ENCODE measurements at places on chromosomes 3 and 15. TPM values are rescaled to one million over a fixed set of nuclear protein-coding genes. Genes with fewer than 3 reads are reported as not detected.
A peak's percentile ranks its signal among the peaks of the same experiment; 100 is the strongest.

DNA sequence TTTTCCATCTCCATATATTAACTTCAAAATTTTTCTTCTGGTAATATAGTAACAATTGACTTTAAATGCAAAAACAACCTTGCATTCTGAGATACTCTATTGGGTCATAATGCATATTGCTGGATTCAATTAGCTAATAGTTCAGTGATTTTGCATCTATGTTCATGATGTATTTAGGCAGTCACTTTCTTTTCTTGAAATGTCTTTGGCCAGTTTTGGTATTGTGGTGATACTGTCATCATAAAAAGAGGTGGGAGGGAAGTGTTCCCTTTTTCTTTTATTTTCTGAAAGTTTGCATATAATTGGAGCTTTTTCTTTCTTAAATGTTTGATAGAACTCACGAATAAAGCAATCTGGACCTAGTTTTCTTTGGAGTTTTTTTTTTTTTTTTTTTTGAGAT, 67.4 kb upstream of the ZNF148 start:
- H3K4me3 ChIP-seq, result no peak overlapping the region
- no peak for DNase-seq
- H3K36me3 ChIP-seq, result peaks cover 12% of the 10 kb centered on the region
- peaks cover 11% of the 10 kb centered on the region for H3K4me1 ChIP-seq
- H3K27me3 ChIP-seq, result no peaks in the 10 kb centered on the region

- peaks cover 24% of the 10 kb centered on the region for H3K36me3 ChIP-seq
- H3K4me1 ChIP-seq, result no peaks in the 10 kb centered on the region
- H3K27ac ChIP-seq, result no peak overlapping the region
Measured at GRCh38 chr15:101056366-101057334, 137.5 kb downstream of the LRRK1 start.

The OIP5 gene
- 1.8 TPM for total RNA-seq

DNA sequence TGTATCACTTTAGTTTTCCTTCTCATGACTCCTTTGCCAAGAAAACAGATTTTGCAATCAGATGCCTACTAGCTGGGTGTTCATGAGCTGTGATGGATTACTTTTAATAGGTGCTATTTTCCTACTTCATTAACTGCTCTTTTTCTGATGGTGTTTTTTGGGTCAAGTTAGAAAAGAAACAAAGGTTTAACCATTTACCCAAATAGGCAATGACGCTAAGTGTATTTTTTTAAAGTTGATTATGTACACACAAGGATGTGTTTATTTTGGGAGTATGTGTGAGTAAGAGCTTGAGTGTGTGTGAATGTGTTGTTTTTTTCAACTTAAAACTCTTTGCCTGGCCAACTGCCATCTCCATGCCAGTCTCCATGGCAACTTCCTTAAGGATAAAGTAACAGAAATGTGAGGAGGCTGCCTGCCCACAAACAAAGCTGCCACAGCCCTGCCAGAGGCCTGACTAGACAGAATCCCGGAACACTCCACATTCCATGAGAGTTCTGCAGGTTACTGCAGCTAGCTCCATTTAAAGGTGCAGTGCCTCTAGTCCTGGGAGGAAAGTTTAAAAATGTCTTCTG, 215.6 kb upstream of the RBMS3 start:
- peak; percentile 91 for DNase-seq
- no peak overlapping the region for H3K4me3 ChIP-seq
- peak overlapping the region; percentile 83 for H3K27ac ChIP-seq
- peaks cover 27% of the 10 kb centered on the region for H3K4me1 ChIP-seq
- no peaks in the 10 kb centered on the region for H3K27me3 ChIP-seq

- peaks cover 12% of the 10 kb centered on the region for H3K27me3 ChIP-seq
- no peaks in the 10 kb centered on the region for H3K36me3 ChIP-seq
- H3K4me1 ChIP-seq, result peaks cover 16% of the 10 kb centered on the region
- no peak for DNase-seq
Measured at GRCh38 chr3:122892118-122892960, 97.5 kb downstream of the SLC49A4 start.

- H3K27ac ChIP-seq, result no peak overlapping the region
- H3K36me3 ChIP-seq, result peaks cover 2% of the 10 kb centered on the region
- no peaks in the 10 kb centered on the region for H3K27me3 ChIP-seq
- H3K4me3 ChIP-seq, result no peak overlapping the region
- peaks cover 6% of the 10 kb centered on the region for H3K4me1 ChIP-seq
Measured at GRCh38 chr15:58252586-58253323, 114.6 kb downstream of the AQP9 start.
